ENCODE measurements at places on chromosomes 6 and 20. TPM values are rescaled to one million over a fixed set of nuclear protein-coding genes. Genes with fewer than 3 reads are reported as not detected.

DNA sequence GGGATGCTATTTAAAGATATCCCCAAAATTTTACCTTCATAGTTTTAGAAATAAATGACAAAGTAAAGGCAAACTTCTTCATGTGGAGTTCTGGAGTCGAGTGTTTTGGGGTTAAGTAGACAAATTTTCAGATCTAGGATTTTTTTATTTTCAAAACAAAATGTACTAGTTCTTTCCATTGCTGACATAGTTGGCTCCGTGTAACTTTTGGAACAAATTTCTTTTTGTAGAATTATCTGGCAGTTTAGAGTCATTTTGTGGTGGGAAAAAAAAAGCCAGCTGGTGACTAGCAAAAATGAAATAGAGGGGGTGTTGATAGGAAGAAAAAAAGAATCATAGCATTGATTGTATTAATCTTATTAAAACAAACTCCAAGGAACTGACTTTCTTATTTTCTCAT is 131.6 kb upstream of the TCF21 start:
- no peak for DNase-seq
- H3K4me3 ChIP-seq = no peak overlapping the region
- no peaks in the 10 kb centered on the region for H3K36me3 ChIP-seq

DNA sequence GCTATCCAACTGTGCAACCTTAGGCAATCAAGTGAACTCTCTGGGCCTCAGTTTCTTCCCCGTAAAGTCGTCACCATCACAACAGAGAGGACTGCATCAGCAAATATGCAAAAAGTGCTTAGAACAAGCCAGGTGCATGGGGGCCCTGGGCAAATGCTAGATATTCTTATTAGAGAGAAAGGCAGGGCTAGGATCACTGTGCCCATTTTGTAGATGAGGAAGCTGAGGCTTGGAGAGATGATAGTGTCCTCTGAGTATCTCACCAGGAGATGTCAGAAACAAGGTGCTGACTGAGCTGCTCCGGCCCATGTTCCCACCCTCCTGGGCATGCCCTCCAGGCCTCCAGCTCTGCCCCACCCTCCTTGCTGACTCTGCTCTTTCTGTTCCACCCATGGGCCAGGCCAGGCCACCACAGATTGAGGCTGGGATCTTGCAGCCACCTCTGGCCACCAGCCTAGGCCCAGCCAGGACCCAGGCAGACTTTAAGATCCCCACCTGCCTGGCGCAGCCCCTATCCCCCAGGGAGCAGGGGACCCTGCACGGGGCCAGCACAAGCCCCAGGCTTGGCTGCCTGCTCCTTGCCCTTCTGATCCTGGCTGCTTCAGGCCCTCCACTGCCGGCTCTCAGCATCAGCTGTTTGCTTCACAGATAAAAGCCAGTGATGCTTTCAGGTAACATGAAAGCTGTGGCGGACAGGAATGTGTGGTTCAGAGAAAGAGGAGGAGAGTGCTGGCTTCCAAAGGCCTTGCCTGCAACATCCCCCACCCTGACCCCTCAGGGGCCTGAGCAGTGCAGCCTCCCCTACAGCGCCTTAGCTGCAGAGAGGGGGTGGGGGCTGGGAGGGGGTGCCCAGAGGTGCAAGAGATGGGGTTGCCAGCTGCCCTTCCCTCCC is 47.6 kb downstream of the GRM4 start:
- no peak for DNase-seq
- H3K36me3 ChIP-seq = no peaks in the 10 kb centered on the region
- no peak overlapping the region for H3K4me3 ChIP-seq

DNA sequence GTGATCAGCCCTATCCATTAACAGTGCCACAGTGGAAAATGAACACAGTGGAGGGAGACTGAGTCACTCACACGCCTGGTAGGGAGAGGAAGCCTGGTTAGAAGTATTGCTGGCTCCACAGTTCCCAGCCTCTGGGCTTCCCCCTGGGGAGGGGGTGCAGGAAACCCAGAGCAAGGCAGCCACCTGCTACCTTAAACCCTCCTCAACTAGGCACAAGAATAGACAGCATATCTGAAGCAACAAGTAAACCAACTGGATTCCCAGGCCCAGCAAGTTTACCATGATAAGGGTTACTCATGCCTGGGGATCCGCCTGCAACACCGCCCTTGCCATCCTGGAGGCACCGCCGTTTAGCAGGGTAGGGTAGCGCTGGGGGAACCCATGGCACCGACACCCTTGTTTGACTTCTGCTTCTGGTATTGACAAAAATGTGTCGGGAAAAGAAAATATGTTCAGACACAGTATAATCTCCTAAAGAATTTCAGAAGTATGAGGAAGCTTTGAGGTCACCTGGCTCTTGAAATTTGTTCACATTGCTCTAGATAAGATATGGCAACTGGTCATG is 38.3 kb downstream of the SLC22A23 start:
- no peaks in the 10 kb centered on the region for H3K36me3 ChIP-seq
- no peaks in the 10 kb centered on the region for H3K27me3 ChIP-seq
- H3K4me3 ChIP-seq = no peak overlapping the region
- H3K4me1 ChIP-seq = peaks cover 11% of the 10 kb centered on the region
- DNase-seq = no peak

DNA sequence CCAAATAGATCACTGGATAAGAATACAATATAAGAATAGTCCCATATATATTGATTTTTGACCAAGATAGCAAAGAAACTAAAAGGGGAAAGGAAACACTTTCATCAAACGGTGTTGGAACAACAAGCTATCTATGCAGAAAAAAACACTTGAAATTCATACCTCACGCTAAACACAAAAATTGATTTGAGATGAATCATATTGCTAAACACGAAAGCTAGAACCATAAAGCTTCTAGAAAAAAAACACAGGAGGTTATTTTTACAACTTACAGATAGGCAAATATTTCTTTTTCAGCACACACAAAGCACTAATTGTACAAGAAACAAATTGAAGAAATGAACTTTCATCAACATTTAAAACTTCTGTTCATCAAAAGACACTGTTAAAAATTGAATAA is 36.7 kb upstream of the TMEM14A start:
- no peaks in the 10 kb centered on the region for H3K36me3 ChIP-seq
- no peak overlapping the region for H3K27ac ChIP-seq
- H3K4me3 ChIP-seq = no peak overlapping the region
- H3K27me3 ChIP-seq = no peaks in the 10 kb centered on the region
- H3K4me1 ChIP-seq = no peaks in the 10 kb centered on the region

GRCh38 chr6:3608159-3608558 is 143.4 kb downstream of the PXDC1 start:
- H3K4me3 ChIP-seq = no peak overlapping the region
- no peaks in the 10 kb centered on the region for H3K36me3 ChIP-seq
- no peaks in the 10 kb centered on the region for H3K27me3 ChIP-seq
- no peak overlapping the region for H3K27ac ChIP-seq
- no peak for DNase-seq
- H3K4me1 ChIP-seq = no peaks in the 10 kb centered on the region

- no peak overlapping the region for H3K4me3 ChIP-seq
- no peak for DNase-seq
- no peaks in the 10 kb centered on the region for H3K36me3 ChIP-seq
- H3K27ac ChIP-seq = no peak overlapping the region
These were observed 56.6 kb upstream of the POU3F2 start for GRCh38 chr6:98777762-98778161.

DNA sequence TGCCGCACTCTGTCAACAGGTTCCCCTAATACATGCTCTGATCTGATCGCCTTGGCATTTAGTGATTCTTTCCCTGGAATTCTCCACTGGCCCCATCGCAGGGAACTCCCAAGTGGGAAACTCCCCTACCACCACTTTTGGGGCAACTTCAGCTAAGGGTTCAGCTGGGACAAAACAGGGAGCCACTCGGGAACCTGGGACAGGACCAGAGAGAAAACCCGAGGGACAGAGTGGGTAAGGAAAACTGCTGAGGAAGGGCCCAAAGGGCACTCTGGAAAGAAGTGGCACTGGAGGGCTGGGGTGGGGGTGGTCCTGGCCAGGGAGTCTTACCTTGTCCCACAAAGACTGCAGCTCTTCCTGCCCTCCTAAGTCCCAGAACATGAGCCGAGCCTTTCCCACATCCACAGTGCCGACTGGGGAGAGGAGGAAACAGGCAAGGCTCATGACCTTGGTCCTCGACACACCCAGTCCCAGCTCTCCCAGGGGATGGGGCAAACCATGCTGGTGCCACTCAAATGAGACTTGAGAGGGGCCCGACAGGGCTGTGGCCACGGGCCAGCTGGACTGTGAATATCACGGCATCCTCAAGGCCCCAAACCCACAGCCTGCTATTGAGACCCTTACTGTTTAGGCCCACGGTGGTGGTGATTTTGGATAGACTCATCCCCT is 1.6 kb downstream of the ARFRP1 start:
- H3K4me3 ChIP-seq = peak overlapping the region; percentile 57
- peaks cover 44% of the 10 kb centered on the region for H3K36me3 ChIP-seq
- H3K4me1 ChIP-seq = peaks cover 46% of the 10 kb centered on the region
- DNase-seq = no peak

TMEM14B gene
- polyA plus RNA-seq = 236 TPM

IMPG1 gene
- not detected for polyA plus RNA-seq

TRIM38 gene
- 10.0 TPM for polyA plus RNA-seq

TRIM31 gene
- polyA plus RNA-seq = 0.21 TPM

PGM3 gene
- polyA plus RNA-seq = 2.3 TPM

ADGRF5 gene
- not detected for polyA plus RNA-seq
